ENCODE measurements at places on chromosomes 3 and 15.
A peak's percentile ranks its signal among the peaks of the same experiment; 100 is the strongest.

DNA sequence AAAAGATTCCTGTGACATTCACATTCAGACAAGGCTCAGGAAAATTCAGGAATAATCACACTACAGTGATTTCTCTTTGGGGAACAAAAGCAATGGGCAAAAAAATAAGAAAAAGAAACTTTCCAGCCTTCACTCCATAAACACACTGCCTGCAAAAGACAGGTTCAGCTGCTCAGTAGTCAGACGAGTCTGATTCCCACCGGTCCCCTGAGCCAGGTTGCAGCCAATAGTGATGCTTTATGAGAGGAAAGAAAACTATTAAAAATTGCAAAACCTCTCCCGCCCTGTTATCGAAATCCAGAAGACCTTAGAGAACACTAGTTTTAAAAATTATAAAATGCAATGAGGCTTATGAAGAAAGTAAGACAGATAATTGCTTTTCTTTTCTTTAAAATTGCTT lies 8.5 kb downstream of the PLCH1 start:
- no peak for DNase-seq

DNA sequence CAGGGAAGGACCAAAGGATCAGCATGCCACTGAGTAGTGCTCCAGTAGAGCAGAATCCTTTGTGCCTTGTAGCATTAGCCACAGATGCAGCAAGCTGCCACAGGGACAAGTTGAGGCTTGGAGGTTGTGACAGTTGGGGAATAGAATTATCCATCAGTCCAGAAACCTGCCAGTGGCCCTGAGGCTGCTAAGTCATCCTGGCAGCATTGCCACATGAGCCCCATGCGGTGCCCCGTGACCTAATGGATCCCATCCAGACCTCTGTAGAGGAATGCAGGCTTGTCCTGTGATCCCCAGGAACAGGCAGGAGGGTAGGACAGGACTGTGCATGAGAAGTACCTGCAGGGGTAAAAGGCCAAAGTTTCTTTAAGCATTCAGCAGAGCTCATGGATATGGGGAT lies 51.7 kb downstream of the BOC start:
- DNase-seq = no peak

DNA sequence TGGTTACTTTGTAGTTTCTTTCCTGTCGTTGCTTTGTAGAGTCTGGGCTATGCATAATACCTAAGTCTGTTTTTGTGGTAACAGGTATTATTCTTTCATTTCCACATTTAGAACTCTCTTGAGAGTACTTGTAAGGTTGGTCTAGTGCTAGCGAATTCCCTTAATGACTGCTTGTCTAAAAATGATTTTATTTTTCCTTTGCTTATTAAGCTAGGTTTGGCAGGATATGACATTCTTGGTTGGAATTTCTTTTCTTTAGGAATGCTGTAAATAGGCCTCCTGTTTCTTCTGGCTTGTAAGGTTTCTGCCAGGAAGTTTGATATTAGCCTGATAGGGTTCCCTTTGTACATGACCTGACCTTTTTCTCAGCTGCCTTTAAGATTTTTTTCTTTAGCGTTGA lies 70.1 kb upstream of the SGO1 start:
- DNase-seq = no peak

GRCh38 chr15:94411285-94411684 lies 179.9 kb downstream of the MCTP2 start:
- DNase-seq = no peak

GRCh38 chr3:135930255-135930654 lies 35.3 kb upstream of the PPP2R3A start:
- no peak for DNase-seq

GRCh38 chr3:47681016-47681415 lies 100.7 kb downstream of the SMARCC1 start:
- DNase-seq = no peak

DNA sequence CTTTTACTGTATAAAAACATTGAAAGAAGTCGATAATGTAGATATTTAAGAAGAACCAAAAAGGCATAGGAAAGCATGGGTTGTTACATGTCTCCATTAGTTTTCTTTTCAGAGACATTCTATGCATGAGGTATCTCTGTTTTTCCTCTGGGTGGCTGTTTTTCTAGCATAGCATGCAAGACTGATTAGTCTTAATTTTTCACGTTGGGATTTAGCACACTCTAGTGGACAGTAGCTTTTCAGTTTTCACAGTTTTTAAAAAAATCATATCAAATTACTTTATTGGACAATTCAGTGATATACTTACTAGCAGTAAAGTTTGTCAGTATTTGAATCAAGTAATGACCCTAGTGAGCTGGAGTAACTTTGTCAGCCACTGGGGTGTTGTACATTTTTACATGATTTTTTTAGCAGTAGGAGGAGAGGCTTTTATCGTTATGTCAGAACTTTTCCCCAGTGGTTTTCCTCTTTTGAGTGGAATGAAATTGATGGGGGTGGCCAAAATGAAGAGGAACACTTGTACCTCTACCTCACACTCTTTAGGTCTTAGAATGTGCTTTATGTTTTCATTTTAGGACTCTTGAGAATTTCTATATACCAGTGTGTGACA lies 57.2 kb downstream of the SEC22A start:
- peak; percentile 67 for DNase-seq

GRCh38 chr15:41949401-41950126 lies 22.8 kb downstream of the EHD4 start:
- DNase-seq = no peak

GRCh38 chr3:81003817-81004216 lies 757.6 kb downstream of the GBE1 start:
- DNase-seq = no peak

DNA sequence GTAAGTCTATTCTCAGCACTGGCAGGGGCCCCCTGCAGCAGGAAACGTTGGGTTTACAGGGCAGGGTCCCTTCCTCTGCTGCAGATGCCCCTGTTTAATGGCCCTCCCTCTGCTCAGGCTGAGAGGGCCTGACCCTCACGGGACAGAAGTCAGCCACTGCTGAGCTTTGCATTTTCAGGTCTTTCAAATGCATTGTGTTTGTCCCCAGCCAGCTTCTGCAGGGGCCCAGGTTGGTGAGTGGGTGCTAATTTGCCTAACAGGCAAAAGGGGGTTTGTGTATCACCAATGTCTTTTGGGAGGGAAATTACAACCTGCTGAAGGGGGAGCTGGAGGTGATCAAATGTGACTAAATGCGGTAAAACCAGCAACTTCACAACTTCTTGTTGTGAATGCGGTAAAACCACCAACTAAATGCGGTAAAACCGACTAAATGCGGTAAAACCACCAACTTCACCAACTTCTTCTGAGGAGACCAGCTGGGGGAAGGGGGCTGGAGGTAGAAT lies 44.8 kb upstream of the UBE2E1 start:
- DNase-seq = no peak

GRCh38 chr15:65641768-65642475 lies 20.2 kb downstream of the SLC24A1 start:
- no peak for DNase-seq

DNA sequence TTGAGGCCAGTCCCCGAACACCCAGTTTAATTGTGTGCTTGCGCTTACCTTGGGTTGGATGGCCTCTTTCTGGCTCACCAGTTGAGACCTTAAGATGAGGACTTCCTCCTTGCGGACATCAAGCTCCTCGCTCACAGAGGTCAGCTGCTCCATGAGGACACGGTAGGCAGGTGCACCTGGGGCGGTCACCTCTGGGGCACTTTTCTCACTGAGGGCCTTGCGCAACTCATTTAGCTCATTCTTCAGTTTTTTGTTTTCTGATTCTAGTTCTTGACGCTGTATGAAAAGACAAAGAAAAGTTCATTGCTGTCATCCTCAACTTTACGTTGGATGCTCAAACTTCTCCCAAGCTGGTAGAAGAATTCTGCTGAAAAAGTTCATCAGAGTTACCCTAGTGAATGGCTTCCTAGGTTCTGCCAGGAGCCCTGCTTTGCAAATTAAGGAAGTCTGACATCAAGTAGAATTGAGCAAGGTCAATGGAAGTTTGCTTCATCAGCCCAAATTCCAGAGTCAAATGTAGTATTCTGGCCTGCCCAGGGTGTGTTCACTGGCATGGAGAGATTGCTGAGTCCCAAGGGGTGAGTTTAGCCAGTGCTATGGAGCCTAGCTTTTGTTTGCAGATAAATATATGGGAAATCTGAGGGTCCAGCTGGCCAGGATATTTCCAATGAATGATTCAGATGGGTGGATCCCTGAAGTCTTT lies 55.8 kb upstream of the MYO5C start:
- DNase-seq = no peak

- DNase-seq = no peak
These were observed 57.6 kb downstream of the CLDN11 start for GRCh38 chr3:170476291-170476690.
